ENCODE measurements at places on chromosomes 6 and 20.

DNA sequence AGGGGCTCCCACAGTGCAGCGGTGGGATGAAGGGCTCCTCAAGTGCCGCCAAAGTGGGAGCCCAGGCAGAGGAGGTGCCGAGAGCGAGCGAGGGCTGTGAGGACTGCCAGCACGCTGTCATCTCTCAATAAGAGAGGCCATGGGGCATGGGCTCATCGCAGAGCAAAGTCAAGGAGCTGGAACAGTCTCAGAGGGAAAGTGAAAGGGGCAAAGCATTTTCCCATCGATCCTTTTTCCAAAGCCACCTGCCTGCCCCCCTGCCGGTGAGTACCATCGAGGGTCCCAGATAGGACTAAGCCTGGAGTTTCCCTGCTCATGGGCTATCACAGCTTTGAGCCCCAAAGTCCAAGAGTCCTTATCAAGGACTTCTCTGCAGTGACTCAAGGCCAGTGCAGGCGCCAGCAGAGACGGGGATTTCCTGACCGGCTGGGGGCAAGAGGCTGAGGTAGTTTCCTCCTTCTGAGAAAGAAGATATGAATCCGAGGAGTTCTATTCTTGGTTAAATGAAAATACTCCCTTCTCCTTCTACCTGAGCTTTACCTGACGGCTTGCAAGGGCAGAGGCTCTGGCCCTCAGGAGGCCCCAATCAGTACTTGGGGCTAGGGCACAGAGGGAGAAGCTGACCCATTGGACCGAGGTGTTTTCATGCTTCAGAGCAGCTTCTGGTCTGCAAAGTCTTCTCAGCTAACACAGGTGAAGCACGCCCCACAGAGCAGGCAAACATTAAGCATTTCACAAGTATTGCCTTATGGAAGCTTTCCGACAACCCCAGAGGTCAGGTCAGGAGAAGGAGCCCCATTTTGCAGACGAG, 22.6 kb downstream of the ETV7 start:
- DNase-seq = no peak

DNA sequence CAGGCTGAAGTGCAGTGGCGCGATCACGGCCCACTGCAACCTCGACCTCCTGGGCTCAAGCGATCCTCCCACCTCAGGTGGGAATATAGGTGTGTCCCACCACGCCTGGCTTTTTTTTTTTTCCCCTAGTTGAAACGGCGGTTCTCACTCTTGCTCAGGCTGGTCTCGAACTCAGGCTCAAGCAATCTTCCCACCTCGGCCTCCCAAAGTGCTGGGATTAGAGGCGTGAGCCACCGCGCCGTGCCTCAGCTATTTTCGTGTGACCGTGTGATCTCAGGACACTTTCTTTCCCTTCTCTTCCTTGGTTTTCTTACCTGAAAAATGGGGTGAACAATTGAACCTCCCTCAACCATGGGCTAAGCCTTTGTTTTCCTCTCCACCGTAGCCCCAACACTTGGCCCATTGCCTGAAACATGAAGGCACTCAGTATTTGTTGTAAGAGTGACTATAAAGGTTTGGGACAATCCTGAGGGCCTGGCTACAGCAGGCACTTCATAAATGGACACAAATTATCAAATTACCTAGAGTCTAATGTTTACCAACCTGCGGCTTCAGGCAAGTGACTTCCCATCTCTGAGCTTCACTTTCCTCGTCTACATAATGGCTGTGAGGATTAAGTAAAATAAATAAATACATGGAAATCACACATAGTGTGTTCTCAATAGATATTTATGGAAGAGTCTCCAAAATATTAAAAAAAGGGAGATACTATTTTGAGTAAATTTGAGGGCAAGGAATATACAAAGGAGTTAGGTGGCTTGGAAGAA, 31.4 kb upstream of the ID1 start:
- DNase-seq = no peak

- DNase-seq = no peak
These were observed 598.5 kb upstream of the IRAK1BP1 start for GRCh38 chr6:78268591-78269452.

- DNase-seq = no peak
These were observed 118.7 kb downstream of the EPHA7 start for GRCh38 chr6:93300661-93301060.

DNA sequence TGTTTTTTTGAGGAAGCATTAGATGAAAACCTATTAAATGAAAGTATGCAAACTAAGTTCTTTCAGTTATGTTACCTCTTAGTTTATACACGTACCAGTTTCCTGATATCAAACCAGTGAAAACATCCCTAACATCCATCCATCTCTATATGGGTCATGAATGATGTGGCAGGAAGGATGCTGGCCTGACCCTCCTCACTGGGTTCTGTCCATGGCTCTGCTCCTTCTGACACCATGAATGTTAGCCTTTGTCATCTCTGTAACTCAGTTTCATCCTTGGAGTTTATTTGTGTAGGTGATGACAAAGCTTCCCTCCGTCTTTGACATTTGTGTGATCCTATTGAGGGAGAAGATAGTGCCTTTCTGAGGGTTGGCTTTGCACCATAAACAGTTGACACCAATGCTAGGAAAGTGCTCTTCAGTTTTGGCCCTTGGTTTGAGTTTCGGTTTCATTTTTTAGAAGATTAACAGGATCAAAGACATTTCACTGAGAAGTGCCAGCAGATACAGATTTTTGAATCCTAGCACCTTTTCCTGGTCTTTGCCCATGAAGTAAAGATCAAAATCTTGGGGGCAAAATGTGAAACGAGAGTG, 72.0 kb upstream of the SCGN start:
- no peak for DNase-seq

DNA sequence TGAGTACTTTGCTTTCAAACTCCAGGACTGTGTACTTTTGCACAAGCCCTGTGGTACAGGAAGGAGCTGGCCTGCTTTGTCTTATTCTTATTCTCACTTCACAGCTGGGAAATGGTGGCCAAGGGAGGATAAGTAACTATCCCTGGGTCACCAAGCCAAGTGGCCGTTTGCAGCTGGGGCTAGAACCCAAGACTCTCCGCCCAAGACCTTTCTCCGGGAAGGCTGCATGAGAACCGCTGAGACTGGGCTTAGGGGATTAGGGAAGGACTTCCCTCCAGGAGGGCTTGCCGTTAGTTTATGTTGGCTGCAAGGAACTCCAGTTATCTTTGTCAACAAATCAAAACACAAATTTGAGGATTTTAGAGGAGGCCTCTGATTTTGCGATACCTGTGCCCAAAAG, 343.2 kb upstream of the RNF24 start:
- no peak for DNase-seq

- no peak for DNase-seq
These were observed 8.2 kb upstream of the PYGB start for GRCh38 chr20:25239387-25240370.

DNA sequence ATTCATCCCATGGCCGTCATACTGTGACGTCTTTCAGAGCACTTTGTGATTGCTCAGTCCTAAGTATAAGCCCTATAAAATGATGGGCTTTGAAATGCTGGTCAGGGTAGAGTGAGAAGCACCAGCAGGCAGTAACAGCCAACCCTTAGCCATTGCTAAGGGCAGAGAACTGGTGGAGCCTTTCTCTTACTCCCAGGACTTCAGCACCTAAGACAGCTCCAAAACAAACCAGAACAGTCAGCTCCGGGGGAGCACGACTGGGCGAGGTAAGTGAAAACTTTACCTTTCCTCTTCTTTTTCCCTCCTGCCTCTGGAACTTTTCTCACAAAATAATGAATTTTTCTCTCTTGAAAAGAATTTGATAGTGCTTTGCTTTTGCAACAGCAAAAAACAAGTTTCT, at the start of gene VIP:
VIP (plus strand) TSS at position 104 of the 400 bp plus-strand sequence. CDS start 1,381 bp downstream, outside the sequence.
- DNase-seq = peak; percentile 41

- DNase-seq = no peak
These were observed 166.7 kb upstream of the ADGRB3 start for GRCh38 chr6:68468244-68468884.

- peak; percentile 18 for DNase-seq
These were observed 28.0 kb downstream of the FRMD1 start for GRCh38 chr6:168050881-168051586.

DNA sequence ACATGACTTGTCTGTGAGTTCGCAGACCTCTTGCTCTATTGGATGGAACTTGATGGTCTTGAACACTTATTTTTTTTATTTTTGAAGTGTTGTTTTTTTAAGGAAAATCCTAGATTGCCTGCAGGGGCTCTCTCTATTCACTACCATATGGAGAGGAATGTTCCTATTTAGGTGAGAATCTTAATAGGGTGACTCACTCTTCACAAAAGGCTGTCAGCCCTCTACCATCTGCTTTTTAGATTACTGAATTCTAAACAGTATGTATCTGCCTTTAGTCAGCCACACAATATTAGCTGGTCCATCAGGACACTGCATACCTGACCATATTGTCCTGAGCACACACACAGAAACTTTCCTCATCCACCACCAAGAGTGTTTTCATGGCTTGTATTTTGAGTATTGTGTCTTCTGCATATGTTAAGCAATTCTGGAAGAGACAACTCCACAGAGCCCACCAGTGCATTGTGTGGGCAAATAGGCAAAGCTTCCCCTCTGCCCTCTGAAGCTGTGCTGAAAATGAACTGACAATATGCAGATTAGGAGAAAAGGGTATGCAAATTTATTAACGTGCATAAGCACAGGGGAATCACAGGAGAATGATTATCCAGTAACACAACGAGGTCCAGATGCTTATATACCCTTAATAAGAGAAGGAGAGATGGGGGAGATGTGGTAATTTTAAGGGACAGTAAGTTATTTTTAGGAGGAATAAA, 6.6 kb upstream of the BTBD9 start:
- DNase-seq = no peak

- DNase-seq = no peak
These were observed 175.4 kb upstream of the FLRT3 start for GRCh38 chr20:14512839-14513238.

Measured in AG08395 (cell line).